ENCODE measurements at places on chromosomes 5 and 9. TPM values are rescaled to one million over a fixed set of nuclear protein-coding genes. Genes with fewer than 3 reads are reported as not detected.

GRCh38 chr9:128091144-128091543 is 23.1 kb downstream of the SLC25A25 start:
- DNase-seq: peak; percentile 62

GRCh38 chr9:33080534-33080933 is 4.1 kb upstream of the SMU1 start:
- no peak for DNase-seq

DNA sequence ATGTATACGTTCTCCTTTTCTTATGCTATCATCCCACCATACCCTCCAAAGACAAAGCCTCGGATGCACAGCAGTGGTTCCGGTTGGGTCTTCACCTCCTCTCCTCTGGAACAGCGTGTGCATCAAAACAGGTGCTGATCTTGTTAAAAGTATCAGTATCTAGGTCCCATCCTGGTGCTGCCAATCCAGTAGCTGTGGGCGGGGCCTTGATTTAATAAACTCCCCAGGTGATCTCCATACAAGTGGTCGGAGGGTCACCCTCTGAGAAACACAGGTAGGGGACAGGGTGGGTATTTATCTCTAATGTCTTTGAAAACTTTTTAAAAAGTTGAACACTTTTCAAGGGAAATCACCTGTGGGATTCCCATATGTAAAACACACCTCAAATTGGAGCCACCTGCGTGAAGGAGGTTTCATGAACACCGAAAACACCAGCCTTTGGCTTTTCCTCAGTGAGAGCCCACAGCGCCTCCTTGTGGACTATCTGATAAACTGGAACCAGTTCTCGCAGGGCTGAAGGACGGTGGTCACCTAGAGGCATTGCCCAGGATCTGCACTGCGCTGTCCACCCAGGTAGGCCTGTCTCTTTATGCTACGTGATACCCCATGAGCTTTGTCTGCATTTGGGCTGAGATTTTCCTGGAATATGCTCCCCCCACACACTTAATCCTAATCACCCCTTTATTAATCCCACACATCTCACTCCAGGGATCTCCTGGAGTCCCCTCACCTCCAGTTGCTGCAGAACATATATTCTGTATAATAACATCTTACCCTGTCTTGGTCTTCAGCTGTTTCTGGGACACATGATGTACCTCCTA is 80.5 kb upstream of the EPB41L4B start:
- DNase-seq: peak; percentile 78

The LRRC19 gene
- total RNA-seq: not detected

All from K562 (cell line).